Hypothalamus (tissue), 51 donors: ENCODE measurements at places on chromosomes 2 and 18.

DNA sequence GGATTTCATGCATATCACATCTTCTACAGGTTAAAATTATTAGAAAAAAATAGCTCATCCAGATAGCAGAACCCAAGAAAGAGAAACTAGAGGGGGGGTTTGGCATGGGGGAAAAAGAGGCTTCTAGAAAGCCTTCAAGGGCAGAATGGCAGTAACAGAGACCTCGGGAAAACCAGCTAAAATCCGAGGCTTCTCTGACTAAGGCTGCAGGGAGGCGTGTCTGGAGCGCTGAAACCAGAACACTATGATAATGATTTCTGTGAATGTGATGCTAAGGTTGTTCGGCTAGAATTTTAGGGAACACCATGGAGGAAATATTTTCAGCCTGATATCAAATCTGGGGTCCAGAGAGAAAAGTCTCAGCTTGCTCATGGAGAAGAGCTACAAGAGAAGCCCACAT lies 73.0 kb downstream of the ATP8B1 start:
- no peak for DNase-seq

DNA sequence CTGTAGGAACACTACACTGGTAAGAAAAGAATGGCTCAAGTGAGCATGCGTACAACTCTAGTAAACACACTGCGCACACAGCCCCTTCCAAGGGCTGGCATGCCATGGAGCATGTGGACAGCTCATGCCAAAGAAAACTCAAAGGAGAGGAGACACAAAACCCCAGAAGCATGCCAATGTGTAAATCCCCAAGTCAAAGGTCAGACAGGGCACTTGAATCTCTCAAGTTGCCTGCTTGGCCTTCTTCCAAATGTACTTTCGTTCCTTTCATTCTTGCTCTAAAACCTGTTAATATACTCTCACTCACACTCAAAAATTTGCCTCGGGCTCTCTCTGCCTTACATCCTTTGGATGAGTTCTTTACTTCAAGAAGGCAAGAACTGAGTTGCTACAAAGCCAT lies 365.3 kb downstream of the NBAS start:
- DNase-seq: no peak

- no peak for DNase-seq
Observed at GRCh38 chr2:60002183-60002867, 551.1 kb downstream of the BCL11A start.

DNA sequence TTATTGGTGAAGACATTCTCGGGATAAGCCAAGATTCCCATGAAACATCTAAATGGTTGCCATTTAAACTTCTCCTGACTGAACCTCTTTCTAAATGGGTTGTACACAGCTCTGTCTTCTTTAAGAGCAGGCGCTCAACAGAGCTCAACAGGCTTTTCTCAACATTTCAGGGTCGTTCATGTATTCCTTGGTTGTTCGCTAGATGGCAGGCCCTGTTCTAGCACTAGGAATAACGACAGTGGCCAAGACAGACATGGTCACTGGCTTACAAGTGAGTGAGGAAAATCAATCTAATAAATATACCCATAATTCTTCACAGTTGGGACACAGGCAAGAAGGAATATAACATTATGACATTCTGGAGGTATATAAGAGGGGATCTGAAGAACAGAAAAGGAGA lies 154.5 kb downstream of the SMAD2 start:
- DNase-seq: no peak

- no peak for DNase-seq
Observed at GRCh38 chr2:207725873-207726578, 14.6 kb downstream of the CCNYL1 start.
